Fibroblast of skin of left quadriceps (primary cell): ENCODE measurements at places on chromosomes 5 and 9.

- no peak for DNase-seq
Measured at GRCh38 chr9:119157196-119157595, 212.0 kb downstream of the BRINP1 start.

- DNase-seq, result no peak
Measured at GRCh38 chr9:120758544-120758943, 34.7 kb downstream of the FBXW2 start.

DNA sequence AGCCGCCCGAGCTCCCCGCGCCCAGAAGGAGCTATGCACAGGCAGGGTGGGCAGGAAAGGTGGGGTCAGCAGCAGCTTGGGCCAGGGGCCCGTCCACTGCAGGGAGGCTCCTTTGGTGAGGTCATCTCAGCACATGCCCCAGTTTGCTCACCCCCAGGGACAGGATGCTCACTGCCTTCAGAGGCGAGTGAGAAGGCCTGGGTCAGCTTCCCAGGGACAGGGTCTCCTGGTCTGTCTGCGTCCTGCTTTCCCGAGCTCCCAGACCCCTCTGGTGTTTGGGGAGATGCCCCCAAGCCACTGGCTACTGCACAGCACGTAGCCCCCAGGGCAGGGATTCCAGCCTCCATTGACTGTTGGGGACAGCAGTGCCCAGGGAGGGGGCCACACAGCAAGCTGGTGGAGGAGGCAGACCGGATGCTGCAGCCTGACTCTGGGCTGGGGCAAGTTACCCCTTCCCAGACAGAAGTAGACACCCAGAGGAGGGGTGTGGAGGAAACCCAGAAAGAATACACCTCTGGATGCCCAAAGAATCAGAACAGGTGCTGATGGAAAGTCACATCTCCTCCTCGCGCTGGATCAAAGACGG lies 581 bp upstream of the SARDH start:
- no peak for DNase-seq

GRCh38 chr5:156755421-156756087 lies 94.5 kb upstream of the PPP1R2B start:
- DNase-seq, result no peak

DNA sequence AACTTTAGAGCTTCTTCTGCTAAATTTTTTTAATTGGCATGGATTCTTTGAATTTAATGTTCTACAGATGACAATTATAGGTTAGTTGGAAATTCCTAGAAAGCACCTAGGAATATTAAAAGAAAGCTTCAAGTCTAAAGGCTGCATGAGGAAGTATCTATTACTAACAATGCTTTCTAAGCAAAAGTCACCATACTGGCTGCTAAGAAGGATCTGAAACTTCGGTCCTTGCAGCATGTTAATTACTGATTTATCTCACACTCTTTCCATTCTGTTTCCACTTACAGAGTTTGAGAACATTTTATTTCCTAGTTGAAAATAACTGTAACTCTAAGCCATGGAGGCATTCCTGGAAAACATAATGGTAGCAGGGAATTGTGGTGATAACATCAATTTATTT lies 8.4 kb downstream of the SEMA6A start:
- DNase-seq, result no peak

DNA sequence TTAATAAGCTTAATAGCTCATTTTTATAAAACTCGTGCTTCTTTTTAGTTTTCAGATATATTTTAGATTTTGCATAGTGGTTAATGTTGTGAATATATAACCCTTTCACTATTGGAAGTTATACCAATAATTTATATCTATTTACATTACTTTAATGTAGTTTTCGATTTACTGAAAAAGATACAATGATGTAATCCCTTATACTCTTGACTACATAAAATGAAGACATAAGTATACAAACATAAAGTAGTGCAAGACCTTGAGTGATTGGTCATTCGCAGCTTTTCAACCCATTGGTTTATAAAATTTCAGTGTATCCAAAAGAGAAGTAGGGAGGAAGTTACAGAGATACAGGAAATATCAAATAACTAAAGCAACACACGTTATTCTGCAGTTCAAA lies 84.3 kb upstream of the GRHPR start:
- no peak for DNase-seq

DNA sequence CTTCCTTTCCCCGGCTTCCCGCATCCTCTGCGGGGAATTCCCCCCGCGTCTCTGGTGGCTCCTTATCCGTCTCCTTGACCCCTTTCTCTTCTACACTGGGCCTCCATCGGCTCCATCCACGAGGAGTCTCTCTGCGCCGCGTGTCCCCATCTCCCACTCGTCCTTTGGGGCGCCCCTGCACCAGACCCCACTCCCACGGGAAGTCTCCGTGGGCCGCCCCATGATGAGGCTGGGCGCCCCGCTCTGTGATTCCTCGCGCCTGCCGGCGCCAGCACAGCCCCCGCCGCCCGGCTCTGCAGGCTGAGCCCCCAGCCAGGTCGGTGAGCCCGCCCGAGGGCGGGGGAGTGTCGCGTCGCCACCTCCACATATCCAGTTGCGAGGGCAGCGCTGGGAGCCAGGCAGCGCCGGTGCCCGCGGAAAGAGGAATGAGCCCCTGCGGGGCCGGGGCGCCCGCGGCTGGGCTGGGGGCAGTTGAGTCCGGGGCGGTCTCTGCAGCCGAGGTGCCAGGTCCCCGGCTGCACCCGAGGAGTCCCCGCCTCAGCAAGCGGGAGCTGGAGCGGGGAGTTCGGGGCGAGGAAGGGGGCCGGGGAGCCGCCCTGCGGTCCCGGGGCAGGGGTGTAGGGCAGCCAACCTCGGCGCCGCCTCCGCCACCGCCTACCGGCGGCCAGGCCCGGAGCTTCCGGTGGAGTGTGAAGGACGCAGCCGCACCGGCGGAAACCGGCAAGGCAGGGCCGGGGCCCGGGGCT lies 2.1 kb upstream of the TRAF1 start:
- DNase-seq, result no peak

DNA sequence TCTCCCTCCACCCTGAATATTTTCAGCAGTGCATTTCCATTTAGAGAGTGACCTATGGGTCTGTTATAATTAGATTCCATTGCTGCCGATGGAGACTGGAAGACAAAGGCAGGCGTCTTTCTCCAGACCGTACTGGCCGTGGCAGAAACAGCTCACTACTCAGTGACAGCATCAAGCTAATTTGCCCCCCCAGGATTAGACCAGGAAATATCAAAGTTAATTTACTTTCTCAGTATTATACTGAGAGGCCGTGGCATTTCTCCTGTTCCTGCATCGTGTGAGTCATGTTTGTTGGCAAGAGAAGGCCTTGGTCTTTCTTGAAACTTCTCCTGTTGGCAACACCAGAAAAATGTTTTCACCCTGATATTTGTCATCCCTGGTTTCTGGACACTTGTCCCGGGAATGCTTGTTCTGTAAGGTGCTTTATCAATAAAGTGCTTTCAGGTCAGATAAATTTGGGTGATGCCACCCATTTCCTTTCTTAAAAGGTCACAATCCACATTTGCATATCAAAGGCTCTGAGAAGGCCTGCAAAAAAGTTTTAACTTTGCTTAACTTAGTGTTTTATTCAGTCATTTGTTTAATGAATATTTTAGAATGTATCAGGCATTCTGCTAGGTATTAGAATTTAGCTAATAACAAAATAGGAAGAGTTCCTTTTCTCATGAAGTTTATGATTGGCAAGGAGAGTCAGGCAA lies 28.4 kb downstream of the SV2C start:
- DNase-seq, result no peak

DNA sequence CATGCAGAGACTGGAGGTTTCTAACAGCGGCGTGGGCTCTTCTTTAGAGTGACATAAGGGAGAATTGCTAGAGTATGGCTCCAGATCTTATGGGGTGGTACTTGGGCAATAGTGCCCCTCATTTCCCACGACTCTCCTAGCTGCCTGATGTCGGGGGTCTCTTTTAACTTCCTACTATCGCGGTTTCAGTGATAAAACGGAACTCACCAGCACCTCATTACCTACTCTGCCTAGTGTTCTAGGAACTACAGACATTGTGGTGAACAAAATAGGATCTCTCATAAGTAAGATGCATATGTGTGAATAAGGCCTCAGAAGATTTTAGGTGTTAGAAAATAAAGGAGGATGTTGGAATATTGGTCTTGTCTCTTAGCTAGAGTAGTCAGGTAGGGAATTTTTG lies 1.1 kb downstream of the ICE1 start:
- DNase-seq, result no peak

GRCh38 chr5:168114444-168115017 lies 176.9 kb upstream of the WWC1 start:
- DNase-seq, result no peak

DNA sequence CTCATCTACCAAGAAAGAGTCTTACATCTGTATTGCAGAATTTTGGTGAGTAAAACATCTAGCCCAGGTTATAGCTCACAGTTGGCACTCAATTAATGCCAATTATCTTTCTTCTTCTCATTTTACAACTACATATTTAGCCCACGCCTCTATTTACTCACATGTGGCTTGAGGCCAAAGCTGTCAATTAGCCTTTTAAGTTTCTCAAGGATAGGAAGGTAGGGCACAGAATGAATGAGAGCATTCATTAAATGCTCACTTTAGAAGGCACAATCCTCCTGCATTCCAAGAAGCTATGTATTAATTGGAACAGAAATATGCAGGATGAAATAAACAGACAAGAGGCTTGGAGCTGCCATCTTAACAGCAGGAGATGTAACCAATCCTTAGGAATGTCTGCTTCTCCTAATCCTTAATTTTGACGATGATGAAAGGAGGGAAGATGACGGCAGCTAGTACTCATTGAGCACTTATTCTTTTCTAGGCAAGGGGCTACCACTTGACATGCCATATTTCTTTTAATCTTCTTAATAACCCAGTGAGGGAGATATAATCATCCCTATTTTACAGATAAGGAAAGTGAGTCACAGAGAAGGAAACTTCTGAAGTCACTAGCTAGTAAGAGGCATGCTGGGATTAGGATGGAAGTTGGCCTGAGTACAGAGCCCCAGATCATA lies 30.8 kb upstream of the PANK3 start:
- DNase-seq, result no peak

DNA sequence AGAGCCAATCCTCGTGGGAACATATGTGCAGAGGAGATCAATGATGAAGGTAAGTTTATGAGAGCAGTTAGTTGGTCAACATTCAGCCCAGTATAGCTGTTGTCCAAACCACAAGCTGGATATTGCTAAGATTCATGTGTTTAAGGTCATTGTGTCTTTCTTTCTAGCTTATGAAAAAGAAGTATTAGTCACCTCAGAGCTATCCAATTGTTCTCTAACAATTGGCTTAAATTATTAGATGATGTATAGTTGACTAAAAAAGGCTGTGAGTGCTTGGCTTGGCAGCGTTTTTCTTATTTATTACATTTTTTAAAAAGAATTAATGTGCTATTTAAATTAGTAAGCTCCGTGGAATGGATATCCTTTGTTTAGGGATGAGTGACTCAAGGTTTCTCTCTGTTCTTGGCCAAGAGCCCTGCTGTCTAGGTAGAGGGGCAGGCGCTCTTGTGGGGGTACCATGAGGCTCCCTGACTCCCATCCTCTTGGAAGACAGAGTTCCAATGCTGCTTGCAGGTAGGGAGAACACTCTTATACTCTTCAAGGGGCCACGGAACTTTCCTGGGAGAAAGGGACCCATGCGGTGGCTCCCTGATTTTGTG lies 487.4 kb downstream of the IRX1 start:
- peak; percentile 65 for DNase-seq

- no peak for DNase-seq
Measured at GRCh38 chr9:137167277-137167746, 2.5 kb downstream of the LRRC26 start.

DNA sequence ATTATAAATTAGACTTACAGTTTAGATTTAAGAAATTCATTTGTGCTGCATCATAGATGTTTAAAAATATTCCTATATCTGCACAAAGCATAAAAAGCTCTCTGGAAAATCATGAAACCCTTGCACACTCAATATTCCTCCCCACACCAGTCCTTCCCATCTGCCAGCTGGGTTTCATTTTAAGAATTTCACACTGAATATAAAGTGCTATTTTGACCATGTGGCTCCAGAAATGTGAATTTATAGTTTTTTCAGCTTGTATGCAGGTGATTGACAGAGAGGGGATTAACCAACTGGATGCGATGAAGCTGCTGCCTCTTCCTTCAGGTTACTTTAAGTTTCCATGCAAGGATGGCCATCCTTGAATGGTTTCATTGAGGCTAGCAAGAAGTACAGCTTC lies 346.3 kb downstream of the NDUFS4 start:
- DNase-seq, result no peak

DNA sequence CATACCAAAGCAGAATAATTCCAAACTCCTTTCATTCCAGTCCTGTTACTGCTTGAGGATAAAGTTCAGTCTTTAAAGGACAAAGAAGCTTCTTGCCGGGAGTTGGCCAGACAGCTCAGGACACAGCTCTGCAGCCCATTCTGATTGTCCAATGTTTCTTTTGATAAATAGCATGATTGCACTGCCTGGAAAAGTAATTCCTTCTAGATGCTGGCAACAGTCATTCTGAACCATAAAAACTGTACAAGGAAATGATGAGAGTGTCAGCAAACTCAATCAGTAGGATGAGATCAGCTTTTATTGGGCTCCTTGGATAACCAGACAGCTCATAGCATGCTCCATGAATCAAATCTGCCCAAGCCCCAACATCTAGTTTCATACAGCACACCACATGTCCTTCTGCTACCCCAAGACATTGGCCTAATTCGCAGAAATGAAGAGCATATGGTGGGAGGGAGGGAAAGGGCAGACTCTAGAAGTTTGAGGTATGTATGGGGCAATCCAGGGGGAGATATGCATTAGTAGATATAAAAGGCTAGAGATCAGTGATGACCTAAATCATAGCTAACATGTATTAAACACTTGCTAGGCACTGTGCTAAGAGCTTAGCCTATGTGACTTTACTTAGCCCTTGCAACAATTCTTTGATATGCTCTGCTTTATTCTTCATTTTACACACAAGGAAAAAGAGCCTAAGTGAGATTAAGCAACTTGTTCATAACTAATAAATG lies 219.9 kb upstream of the NREP start:
- DNase-seq, result peak; percentile 53

DNA sequence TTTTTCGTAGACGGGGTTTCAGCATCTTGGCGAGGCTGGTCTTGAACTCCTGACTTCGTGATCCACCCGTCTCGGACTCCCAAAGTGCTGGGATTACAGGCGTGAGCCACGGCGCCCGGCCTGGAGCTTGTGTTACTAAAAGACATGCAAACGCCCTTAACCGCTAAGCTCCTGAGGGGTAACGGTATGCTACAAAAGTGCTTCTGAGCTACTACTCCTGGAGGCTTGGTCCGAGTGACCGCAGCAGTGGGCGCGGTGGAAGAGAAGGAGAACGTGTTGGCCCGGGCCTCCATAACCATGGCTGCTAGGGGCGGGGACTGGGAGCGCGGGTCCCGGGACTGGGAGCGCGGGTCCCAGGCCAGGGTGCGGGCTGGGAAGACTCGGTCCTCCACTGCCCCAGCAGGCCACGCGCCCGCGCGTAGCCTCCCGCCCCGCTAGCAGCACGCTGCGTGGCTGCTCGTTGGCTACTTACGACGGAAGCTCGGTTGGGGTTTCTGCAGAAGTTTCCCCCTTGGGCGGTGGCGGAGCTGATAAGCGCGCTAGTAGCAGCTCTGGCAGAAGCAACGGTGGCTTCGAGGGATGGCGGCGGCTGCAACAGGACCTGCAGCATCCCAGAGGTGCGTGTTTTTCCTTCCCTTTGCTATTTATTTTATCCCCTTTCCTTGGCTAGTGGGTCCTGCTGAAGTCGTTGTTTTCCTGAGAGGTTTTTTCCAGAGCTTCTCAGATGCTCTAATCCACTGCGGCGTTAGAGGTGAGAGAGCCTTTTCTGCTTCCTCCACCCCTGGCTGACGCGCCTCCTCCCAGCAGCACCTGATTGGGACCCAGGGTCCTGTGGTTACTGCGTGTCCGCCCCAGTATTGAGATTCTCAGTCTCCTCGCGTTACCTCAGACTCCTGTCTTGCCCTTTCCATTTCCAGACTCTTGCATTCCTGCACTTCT lies 69.2 kb upstream of the CCDC180 start:
- peak; percentile 54 for DNase-seq
